ENCODE measurements at places on chromosomes 12 and 14.

DNA sequence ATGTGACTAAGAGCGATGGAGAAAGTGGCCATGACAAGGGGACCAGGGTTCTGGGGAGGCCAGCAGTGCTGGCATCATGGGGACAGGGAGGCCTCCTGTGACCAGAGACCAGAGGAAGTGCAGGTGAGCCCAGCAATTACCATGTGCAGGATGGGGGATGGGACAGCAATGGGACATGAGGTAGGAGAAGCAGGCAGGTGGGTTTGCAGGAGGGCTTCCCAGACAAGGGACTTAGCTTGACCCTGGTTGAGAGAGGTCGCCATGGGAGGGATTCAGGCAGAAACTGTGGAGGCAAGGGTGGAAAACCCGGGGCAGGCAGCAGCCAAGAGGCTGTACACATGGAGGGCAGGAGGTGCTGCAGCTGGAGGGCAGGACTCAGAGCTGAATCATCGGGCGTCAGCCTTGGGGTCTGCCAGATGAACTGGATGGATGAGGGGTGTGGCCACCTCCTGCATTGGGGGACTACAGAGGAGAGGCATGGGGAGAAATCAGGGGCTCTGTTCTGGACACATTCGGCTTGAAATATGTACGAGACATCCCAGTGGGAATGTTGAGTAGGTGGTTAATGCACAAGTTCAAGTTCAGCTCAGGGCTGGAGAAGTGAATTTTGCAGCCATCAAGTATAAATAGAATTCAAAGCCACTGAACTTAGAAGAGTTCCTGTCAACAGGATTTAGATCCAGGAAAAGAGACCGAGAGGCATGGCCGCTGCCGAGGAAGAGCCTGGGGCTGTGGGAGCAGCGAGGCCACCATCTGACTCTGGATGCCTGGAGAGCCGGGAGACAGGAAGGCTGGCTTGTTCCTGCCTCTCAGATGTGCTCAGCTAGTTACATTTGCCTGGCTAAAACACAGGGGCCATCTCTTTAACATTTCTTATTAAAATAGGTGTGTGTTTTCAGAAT is 36.6 kb downstream of the SFSWAP start:
- no peak for DNase-seq

GRCh38 chr12:40854604-40855003 is 162.4 kb downstream of the CNTN1 start:
- no peak for DNase-seq

GRCh38 chr12:43306066-43306465 is 245.9 kb downstream of the ADAMTS20 start:
- no peak for DNase-seq

- DNase-seq = no peak
These were observed 14.3 kb upstream of the CHURC1 start for GRCh38 chr14:64899958-64900357.

DNA sequence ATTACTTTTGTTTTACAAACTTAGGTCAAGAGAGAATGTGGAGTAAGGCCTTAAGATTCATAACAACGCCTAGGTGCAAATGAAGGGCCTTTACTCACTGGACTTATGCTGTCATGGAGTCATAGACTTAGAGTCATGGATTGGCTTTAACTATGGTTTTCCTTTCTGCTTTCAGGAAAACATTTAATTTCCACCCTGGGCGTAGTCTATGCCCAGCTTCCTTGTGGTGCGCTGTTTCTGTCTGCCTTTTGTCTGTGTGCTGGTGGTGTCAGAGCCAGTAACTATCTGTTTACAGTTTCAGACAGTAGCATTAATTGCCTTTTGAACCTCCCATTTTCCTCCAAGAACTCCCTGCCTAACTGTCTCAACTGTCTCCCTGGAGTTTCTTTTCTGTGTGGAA is 31.8 kb upstream of the COX6A1 start:
- DNase-seq = no peak

- no peak for DNase-seq
These were observed 68.4 kb downstream of the SYT1 start for GRCh38 chr12:78933014-78933413.

DNA sequence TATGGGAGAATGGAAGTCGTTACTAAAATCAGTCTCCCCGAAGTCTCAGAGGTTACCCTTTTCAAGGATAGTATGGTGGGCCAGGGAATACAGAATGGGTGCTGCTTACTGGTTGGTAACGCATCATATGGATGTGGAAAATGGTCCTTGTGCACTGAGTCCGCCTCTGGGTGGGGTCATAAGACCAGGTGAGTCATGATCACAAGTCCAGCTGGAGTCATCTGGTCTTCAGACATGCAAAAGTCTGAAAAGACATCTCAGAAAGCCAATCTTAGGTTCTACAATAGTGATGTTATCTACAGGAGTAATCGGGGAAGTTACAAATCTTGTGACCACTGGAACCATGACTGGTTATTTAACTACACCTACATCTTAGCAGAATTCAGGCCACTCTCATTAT is 71.9 kb upstream of the TCL1B start:
- DNase-seq = no peak

GRCh38 chr14:103164779-103165178 is 41.5 kb downstream of the TNFAIP2 start:
- no peak for DNase-seq

DNA sequence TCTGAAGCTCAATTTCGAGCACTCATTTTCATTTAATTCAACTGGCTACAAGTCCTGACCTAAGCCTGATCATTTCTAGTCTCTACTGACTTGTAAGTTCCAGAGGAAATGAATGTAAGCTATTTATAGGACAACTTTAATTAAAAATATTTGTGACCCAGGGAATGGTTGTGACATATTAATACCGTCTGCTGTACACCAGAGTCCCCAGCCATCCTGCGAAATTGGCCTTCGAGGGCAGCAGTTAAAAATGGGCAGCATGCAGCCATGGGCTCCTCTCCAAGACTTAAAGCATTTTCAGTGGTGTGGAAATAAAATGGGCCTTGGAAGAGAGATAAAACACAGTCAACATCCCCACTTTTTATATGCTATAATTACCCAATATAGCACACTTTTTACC is 30.7 kb upstream of the OVCH1 start:
- DNase-seq = no peak

DNA sequence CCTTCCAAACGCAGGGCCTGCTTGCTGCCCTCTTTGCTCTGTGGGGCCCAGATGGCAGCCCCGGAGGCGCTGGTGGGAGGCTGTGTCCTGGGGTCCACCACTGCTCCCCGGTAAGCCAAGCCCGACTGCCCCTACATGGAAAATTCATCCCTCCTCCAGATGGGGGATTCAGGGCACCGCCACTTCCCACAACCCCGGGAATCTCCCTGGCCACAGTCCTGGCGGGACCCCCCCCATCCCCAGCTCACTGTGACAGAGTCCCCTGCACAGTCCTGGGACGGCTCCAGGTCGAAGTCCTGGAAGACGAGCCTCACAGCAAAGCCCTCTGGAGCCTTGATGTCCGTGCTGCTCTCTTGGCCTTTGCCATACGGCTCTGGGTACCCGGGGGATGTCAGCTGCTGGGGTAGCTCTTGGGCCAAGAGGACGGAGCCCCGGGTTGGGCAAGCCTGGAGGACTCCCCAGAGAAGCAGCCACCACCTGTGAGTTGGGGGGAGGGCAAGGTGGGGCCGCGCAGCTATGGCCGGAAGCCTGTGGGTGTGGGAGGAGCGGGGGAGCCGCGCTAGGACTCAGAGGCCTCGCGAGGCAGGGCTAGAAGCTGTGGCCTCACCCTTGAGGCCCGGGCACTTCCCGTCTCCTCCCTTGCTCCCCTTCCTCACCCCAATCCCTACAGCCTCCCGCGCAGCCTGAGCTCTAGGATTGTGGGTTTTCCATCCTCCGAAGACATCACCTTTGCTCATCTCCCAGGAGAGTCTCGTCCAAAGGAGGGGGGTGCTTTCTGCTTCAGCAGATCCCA is 815 bp downstream of the C1RL start:
- peak; percentile 86 for DNase-seq

DNA sequence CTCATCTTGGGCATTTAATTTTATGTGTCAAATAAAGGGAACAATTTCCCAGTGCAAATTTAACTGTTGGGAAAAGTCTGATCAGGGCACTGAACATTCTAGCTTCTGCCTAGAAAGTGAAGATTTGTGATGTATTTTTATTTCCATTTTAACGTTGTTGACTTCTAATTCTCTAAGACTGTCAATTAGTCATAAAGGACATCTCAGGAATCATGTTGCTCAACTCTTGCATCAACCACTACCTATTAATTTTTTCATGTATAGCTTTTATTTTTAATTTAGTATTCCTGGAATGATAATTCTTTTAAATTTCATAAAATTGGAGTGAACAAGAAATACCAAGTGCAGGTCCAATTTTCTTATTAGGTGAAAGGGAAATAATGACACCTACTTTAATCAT is 87.9 kb upstream of the METAP2 start:
- no peak for DNase-seq

GRCh38 chr12:65926119-65926908 is 102.0 kb downstream of the HMGA2 start:
- no peak for DNase-seq

DNA sequence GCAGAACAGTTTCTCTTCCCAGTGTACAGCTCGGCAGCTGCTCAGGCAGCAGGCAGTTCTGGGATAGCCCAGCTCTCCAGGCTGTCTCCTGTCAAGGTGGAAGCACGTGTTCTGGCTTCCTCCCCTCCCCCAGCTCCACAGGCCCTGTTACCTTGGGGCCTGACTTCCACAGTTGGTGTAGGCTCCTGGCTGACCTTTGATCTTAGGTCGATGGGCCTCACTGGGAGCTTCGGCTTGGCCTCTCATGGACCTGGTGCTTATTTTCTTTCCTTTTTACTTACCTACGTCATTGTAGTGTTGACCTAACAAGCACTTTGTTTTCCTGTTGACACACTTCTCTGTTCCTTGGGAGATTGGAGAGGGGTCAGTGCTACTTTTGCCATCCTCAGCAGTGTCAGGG is 17.0 kb downstream of the DLST start:
- DNase-seq = no peak

DNA sequence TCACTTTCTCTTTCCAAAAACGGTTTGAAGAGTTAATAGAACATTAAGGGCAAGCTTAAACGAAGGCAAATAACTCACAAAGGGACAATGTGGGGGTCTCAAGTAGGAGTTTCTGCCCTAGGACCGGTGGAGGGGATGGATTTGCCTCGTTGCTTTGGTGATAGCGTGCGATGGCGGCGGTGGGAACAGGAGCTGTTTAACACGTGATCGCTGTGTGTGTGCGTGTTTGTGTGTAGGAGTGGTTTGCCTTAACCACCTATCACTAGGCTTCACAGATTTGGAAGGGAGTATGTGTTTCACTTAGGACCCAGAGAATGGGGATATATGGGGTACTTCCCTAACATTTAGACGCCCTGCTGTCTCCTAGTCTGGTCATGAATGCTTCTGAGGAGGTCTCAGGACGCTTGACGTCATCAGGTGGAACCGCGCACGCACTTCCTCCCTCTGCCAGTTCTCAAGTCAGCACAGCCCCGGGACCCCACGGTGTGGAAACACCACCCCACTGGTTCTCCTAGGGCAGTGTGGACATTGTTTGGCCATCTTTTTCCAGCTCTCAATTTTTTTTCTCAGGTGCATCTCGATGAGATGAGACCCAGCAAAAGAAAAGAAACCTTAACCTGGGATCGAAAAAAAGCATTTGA is 231.2 kb downstream of the ATP23 start:
- no peak for DNase-seq

GRCh38 chr12:95874452-95874851 is 15.7 kb downstream of the SNRPF start:
- DNase-seq = no peak

DNA sequence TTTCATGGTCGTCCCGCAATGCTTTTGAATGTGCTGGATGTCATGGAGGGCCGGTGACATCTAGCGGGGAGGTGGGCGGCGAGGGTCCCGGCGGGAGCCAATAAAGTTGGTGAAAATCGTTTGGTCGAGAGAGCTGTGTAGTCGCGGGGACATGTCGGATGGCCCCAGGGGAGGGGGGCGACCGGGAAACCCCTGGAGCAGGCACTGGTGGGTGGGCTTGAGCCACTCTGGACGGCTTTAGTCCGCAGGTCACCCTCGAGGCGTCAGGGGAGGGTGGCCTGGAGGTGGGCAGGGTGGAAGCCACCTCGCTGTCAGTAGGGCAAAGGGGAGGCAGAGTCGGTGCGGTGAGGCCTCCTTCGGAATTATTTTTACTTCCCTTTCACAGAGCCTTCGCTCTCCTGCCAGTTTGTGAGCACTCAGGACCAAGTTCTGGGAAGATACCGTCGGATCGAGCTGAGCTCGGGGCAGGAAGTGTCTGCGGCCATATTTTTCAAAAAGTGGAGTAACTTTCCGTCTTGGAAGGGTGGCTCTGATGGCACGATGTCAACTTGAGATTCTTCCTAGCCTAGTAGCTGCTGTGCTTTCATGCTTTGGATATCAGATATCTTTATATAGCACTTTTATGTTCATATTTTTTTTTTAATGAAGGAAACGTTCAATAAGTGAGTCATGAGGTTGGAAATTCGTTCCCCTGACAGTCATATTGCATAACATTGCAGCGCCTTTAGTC is 28.2 kb downstream of the WBP11 start:
- DNase-seq = peak; percentile 34

GRCh38 chr14:103209054-103209453 is 85.8 kb downstream of the TNFAIP2 start:
- DNase-seq = no peak

- no peak for DNase-seq
These were observed 216.5 kb downstream of the EGLN3 start for GRCh38 chr14:33734387-33734786.

GRCh38 chr12:6215120-6215807 is 15.1 kb downstream of the CD9 start:
- no peak for DNase-seq

DNA sequence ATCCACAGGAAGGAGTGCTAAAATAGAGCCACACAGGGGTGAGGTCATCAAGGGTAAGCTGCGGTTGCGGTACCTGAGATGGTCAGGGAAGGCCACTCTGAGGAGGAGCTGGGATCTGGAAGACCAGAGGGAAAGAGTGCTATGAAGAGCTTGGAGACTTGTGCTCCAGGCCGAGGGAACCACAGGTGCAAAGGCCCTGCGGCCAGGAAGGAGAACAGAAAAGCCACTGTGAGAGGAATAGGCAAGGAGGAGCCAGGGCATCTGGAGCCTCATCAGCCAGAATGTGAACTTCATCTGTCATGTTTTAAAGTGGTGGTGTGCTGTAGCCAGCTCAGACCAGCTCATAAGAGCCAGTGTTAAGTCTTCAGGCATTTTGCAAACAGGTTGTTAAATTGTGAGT is 5.5 kb upstream of the CCDC197 start:
- DNase-seq = no peak

GRCh38 chr14:20866963-20867362 is 24.2 kb upstream of the RNASE3 start:
- no peak for DNase-seq

- DNase-seq = no peak
These were observed 50.7 kb downstream of the SENP1 start for GRCh38 chr12:48054955-48055821.

GRCh38 chr14:73311708-73312030 is 74.4 kb downstream of the PAPLN start:
- no peak for DNase-seq

- DNase-seq = no peak
These were observed 11.1 kb downstream of the AQP6 start for GRCh38 chr12:49983892-49984291.

GRCh38 chr12:113180333-113180732 is 4.9 kb downstream of the DDX54 start:
- no peak for DNase-seq

Data from activated naive CD8-positive, alpha-beta T cell treated with anti-CD3 and anti-CD28 coated beads for 36 hours (primary cell).